Stimulated activated CD8-positive, alpha-beta memory T cell treated with anti-CD3 and anti-CD28 coated beads, Interleukin-12 subunit alpha, Interleukin-12 subunit beta, amount 100 ng/mL, for 4 hours (primary cell): ENCODE measurements at places on chromosomes 3 and 15.

GRCh38 chr15:42730135-42730534, 6.8 kb downstream of the CDAN1 start:
- no peak for DNase-seq

GRCh38 chr3:61236556-61236955, 14.7 kb downstream of the FHIT start:
- no peak for DNase-seq

GRCh38 chr3:57048052-57048671, 12.3 kb upstream of the SPATA12 start:
- DNase-seq: no peak

DNA sequence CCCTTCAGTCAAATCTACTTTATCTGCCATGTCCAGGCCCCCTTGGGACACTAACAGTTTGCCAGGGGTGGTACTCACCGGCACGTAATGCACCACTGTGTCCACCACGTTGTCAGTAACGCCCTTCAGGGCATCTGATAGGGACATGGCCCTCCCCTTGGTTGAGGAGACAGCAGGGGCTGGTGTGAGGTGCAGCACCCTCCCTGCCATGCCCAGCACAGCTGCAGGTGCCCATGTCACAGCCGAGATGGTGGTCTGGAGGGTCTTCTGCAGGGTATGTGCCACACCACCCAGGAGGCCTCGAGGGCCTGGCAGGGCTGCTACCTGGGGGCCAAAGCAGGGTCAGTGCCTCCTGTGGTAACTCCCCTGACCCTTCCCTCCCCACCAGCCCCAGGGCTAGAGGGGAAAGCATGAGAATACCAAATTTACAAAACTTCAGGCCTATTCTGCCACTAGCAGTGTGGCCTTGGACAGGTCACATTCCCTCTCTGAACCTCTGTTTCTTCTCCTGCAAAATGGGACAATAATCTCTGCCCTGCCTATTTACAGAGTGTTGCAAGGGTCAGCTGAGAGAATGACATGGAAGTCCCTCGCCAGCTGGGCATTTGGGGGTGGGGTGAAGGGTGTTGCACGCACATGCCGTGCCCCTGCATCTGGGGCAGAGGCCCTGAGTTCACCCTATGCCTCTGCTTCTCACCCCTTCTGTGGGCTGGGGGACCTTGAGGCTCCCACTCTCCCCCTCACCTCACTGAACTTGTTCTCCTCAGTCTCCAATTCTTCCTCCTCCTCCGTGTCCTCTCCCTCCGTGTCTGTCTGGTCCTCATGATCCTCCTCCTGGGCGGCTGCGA, 11.8 kb upstream of the KIF7 start:
- DNase-seq: no peak

GRCh38 chr3:52792413-52792812, 2.2 kb upstream of the ITIH3 start:
- DNase-seq: no peak

- no peak for DNase-seq
These were observed 33.6 kb downstream of the MOBP start for GRCh38 chr3:39501059-39501458.

GRCh38 chr3:53077476-53078220, 31.8 kb upstream of the SFMBT1 start:
- DNase-seq: no peak

DNA sequence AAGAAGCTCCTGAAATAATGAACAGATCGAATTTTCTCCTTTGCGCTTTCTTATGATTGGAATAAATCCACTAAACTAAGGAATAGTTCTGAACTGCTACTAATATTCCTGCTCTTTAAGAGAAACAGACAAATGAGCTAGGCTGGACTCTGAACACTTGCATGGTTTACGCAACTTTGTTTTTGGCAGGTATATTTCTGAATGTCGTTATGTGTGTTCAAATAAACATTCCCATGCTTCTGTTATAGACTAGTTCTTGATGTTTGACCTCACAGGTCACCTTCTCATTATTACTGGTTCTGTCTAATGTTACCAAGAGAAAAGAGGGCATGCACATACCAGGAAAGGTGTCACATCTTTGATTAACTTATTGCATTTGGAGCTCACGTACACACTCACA, 418.2 kb downstream of the EPHB1 start:
- DNase-seq: no peak

GRCh38 chr15:81060907-81061306, 60.2 kb downstream of the TLNRD1 start:
- DNase-seq: no peak

- no peak for DNase-seq
These were observed 22.0 kb downstream of the STARD5 start for GRCh38 chr15:81301815-81302399.

DNA sequence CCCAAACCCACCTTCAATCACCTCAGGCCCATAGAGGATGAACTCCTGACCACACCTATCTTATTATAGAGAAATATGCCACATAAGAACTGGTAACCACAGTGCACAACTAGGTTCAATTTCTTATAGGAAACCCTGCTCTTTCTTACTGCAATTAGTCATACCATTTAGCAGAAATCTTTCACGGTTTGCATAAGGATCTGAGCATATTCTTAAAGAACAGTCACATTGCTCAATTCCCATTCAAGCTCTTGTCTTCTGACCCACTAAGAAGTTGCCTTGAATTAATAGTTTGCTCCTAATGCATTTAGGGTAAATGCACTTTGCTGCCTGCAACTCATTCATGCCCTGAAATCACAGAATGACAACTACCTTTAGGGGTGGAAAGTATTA, 9.2 kb downstream of the ERC2 start:
- no peak for DNase-seq

DNA sequence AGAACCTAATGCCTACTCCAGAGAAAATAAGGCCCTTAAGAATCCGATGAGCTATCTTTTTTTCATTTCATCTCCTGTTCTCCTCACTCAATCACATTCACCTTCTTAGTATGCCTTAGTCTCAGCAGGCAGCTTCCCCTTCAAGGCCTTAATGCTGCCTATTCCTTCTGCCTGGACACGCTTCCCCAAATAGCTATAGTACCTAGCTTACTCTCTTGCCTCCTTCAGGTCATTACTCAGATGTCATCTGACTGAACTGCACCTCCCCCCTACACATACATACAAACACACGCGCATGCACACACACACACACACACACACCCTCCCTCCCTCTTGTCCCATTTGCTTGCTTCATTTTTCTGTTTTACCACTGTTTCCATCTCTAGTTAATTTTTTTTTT, 191.5 kb upstream of the MLF1 start:
- no peak for DNase-seq

- DNase-seq: no peak
These were observed 13.5 kb upstream of the GRAMD1C start for GRCh38 chr3:113825090-113825489.

GRCh38 chr15:47705281-47705997, 11.9 kb upstream of the SEMA6D start:
- DNase-seq: no peak

GRCh38 chr3:137761563-137762503, 2.3 kb upstream of the SOX14 start:
- DNase-seq: no peak
